ENCODE measurements at places on chromosomes 3 and 15.

DNA sequence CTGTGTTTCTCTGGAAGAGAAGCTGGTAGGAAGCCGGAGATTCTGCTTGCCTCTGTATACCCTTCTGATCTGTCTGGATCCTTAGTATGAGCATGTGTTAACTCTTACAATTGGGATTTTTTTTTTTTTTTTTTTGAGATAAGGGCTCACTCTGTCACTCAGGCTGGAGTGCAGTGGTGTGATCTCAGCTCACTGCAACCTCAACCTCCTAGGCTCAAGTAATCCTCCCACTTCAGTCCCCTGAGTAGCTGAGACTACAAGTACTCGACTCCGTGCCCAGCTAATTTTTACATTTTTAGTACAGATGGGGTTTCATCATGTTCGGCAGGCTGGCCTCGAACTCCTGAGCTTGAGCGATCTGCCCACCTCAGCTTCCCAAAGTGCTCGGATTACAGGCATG is 44.5 kb downstream of the RPN1 start:
- DNase-seq = no peak

DNA sequence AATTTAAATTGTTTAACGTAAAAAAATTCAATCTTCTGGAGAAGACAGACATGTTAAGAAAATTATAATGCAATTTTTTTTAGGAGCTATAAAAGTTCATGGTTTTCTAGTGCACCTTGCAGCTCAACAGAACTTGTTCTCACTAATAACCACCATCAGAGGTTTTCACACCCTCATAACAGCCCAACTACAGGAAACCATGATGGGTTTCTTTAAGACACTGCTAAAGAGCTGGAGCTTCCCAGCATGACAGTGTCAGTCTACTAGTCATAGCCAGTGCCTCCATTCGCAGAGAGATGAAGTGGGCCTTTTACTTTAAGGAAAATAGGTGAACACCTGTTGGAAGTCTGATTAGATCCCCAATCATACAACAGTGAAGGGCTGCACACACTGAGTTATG is 224.1 kb upstream of the TRIM42 start:
- DNase-seq = no peak

- no peak for DNase-seq
These were observed 484.0 kb upstream of the TGFBR2 start for GRCh38 chr3:30122359-30122758.

- DNase-seq = no peak
These were observed 17.7 kb downstream of the AMOTL2 start for GRCh38 chr3:134356411-134357040.

GRCh38 chr15:50350621-50351020 is 4.4 kb downstream of the GABPB1 start:
- no peak for DNase-seq

- DNase-seq = no peak
These were observed 67.0 kb downstream of the ZNF609 start for GRCh38 chr15:64527263-64527984.

DNA sequence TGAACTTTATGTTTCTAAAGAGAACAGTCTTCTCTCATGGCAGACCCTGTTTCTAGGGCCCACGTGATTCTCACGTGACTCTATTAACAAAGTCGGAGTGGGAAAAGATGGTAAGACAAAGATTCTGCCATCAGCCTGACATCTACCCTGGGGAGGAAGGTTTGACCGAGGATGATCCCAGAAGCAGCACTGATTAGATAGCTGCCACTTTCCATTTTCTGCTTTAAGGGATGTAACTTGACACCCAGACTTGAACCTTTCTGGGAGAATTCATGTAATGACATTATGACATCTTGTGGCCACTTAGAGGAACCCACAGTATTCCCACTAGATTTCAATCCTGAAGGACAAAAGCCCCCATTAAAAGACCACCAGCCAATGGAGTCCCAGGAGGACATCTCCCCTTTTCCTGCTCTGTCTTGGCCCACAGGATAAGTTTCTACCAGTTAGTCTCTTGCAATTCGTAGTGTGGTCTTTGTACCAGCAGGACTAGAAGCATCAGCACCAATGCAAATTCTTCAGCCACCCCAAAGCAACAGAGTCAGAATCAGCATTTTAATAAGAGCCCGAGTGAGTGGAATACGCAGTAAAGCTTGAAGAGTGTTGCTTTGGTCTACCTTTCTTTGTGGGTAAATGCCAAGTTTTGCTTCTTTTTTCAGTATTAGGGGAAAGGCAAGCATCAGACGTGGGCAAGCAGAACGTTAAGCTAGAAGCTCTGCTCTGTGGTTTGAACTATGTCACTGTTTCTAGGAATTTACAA is 480.5 kb upstream of the PROK2 start:
- no peak for DNase-seq

DNA sequence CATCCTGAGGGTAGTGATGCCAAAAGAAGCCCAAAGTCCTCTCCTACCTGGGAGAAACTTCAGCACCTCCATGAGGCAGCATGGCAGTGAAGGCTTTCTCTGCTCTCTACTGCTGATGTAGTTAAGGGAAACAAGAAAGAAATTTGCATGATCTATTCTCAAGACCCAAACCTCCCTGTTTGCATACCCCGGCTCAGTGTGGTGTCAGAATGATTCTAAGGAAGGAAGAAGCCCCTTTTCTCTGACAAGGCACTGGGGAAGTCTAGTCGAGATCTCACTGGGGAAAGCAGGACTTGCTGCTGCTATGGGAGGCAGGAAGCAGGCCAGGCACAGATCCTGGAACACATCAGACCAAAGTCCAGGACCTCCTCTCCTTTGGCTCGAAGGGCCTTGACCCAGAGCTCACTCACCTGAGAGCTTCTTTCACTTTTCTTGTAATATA is 89.4 kb upstream of the ICE2 start:
- DNase-seq = no peak

DNA sequence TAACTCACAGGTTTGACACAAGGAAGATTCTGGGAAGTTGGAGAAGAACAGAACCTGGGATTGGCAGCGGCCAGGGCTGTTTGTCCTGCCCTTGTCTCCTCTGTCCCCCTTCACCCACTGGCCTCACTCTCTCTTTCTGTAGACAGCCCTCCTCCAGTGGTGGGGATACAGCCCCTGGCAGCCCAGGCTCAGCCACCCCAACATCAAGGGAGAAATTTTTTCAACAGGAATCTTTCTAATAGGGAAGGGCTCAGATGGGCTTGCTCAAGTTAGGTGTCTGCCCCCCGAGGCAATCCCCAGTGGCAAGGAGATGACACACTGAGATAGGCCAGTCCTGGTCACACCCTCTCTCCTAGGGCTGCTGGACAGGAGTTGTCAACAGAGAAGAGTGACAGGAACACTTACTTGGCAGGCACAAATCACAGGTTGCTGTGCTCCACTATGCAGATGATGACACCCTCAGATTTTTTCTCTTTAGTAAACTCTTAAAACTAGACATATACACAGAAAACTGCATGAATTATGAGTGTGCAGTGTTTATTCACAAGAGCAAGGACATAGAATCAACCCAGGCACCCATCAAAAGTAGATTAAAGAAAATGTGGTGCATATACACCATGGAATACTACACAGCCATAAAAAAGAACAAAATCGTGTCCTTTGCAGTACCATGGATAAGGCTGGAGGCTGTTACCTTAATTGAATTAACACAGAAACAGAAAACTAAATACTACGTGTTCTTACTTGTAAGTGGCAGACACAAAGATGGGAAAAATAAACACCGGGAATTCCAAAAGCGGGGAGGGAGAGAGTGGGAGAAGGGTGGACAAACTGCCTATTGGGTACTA is 36.3 kb downstream of the PLA2G4D start:
- DNase-seq = no peak

- DNase-seq = no peak
These were observed 102.7 kb downstream of the VPS8 start for GRCh38 chr3:184914628-184915027.

DNA sequence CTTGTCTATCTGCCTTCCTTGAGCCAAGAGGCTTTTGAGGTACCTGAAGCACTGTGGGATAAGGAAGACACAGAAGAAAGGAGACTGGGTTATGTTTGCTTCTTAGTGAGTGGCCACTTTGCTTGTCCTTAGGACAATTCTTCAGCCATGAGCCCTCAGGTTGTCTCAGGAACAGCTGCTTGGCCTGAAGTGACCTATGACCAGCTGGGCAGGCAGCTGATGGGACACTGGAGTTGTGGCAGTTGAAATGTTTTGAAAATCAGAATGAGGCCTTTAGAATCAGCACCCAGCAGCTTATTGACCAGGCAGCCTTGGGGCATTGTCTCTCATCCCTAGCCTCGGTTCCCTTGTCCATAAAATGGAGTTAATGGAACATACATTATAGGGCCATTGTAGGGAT is 37.0 kb downstream of the RBP2 start:
- DNase-seq = no peak

GRCh38 chr3:126878664-126879063 is 104.3 kb upstream of the PLXNA1 start:
- no peak for DNase-seq

- no peak for DNase-seq
These were observed 20.2 kb upstream of the CDCP1 start for GRCh38 chr3:45166321-45166879.

GRCh38 chr3:84275532-84275931 is 683.3 kb upstream of the CADM2 start:
- DNase-seq = no peak

- DNase-seq = no peak
These were observed 72.7 kb downstream of the HMG20A start for GRCh38 chr15:77493324-77493907.

GRCh38 chr15:63135804-63136203 is 14.1 kb downstream of the LACTB start:
- no peak for DNase-seq

GRCh38 chr3:179943117-179943880 is 93.4 kb downstream of the PEX5L start:
- no peak for DNase-seq

- no peak for DNase-seq
These were observed 116.3 kb downstream of the CHL1 start for GRCh38 chr3:312911-313310.

All from NCI-H1930 (cell line).